Karpas-422 (cell line): ENCODE measurements at places on chromosomes 16 and 17. TPM values are rescaled to one million over a fixed set of nuclear protein-coding genes. Genes with fewer than 3 reads are reported as not detected.

- no peak overlapping the region for H3K27ac ChIP-seq
- peaks cover 20% of the 10 kb centered on the region; the same call in 1 of the 2 replicates for H3K36me3 ChIP-seq
- no peak overlapping the region for H3K4me3 ChIP-seq
Observed at GRCh38 chr17:82246365-82247181, 17.7 kb downstream of the SLC16A3 start.

DNA sequence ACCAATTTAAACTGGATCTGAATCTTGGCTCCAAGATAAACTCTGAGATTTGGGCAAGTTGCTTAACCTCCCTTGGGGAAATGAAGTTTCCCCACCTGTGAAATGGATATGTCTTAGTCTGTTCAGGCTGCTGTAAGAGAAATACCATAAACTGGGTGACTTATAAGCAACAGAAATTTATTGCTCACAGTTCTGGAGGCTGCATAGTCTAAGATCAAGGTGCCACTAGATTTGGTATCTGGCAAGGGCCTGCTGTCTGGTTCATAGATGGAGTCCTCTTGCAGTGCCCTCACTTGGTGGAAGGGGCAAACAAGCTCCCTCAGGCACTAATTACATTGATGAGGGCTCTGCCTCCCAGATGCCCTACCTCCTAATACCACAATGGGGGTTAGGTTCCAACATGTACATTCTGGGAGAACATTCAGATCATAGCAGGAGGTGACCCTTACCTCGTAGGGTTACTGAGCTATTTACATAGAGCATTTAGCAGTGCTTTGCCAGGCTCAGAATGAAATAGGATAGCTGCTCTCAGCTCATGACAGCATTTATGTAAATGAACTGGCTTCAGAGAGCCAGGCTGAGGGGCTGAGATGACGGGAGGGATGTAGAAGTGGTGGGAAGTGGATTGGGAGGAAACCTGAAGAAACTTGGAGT is 83.9 kb downstream of the SPECC1 start:
- no peaks in the 10 kb centered on the region for H3K27me3 ChIP-seq
- DNase-seq: no peak
- H3K4me1 ChIP-seq: no peaks in the 10 kb centered on the region
- H3K4me3 ChIP-seq: no peak overlapping the region
- no peaks in the 10 kb centered on the region for H3K36me3 ChIP-seq
- H3K27ac ChIP-seq: no peak overlapping the region

DNA sequence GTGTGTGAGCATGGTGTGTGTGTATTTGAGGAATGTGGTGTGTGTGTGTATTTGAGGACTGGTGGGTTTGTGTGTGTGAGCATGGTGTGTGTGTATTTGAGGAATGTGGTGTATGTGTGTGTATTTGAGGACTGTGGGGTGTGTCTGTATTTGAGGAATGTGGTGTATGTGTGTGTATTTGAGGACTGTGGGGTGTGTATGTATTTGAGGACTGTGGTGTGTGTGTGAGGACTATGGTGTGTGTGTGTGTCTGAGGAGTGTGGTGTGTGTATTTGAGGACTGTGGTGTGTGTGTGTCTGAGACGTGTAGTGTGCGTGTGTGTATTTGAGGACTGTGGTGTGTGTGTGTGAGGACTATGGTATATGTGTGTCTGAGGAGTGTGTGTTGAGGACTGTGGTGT is 18.0 kb upstream of the CACNG1 start:
- no peak for DNase-seq
- no peaks in the 10 kb centered on the region for H3K36me3 ChIP-seq
- H3K27me3 ChIP-seq: no peaks in the 10 kb centered on the region
- no peak overlapping the region for H3K4me3 ChIP-seq
- no peak overlapping the region for H3K27ac ChIP-seq

DNA sequence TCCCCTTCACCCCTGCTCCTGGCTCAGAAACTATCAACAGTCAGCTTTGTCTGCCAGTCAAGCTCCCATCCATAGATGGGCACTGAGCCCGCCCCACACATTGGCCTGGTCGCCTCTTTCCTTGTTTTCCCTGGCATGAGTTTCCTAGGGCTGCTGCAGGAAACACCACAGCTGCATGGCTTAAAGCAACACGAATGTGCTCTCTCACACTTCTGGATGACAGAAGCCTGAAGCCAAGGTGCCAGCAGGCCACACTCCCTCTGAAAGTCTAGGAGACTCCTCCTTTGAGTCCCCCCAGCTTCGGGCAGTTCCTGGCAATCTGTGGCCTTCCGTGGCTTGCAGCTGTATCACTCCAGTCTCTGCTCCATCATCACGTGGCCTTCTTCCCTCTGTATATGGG is 69.9 kb downstream of the TBC1D16 start:
- no peak for DNase-seq
- no peak overlapping the region for H3K4me3 ChIP-seq
- no peaks in the 10 kb centered on the region for H3K36me3 ChIP-seq
- no peaks in the 10 kb centered on the region for H3K27me3 ChIP-seq
- H3K4me1 ChIP-seq: no peaks in the 10 kb centered on the region

GRCh38 chr16:54927125-54928015 is 3.3 kb upstream of the IRX5 start:
- H3K36me3 ChIP-seq: no peaks in the 10 kb centered on the region
- H3K27ac ChIP-seq: no peak overlapping the region
- H3K4me3 ChIP-seq: peak overlapping the region; percentile 63
- no peaks in the 10 kb centered on the region for H3K27me3 ChIP-seq
- H3K4me1 ChIP-seq: peaks cover 32% of the 10 kb centered on the region
- peak; percentile 24 for DNase-seq

GRCh38 chr16:3950343-3951193 is 70.1 kb upstream of the CREBBP start:
- H3K4me3 ChIP-seq: no peak overlapping the region
- no peak overlapping the region for H3K27ac ChIP-seq
- H3K36me3 ChIP-seq: no peaks in the 10 kb centered on the region

DNA sequence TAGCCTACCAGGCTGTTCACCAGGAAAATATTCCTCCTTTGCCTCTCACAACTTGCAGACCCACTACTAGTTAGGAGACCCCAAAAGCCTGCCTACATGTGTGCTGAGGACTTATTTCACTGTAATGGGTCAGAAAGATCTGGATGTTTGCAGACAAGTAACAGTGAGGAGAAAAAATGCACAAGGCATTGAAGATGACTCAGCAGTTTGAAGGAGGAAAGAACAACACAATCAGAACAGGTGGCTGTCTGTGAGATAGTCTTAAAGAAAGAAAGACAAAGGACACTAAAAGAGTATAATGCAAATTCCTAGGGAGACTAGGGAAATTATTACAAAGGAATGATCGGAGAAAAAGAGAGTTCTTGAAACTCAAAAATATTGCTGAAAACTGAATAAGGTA is 69.0 kb downstream of the ANKFN1 start:
- no peak for DNase-seq
- H3K4me3 ChIP-seq: no peak overlapping the region
- no peak overlapping the region for H3K27ac ChIP-seq
- no peaks in the 10 kb centered on the region for H3K4me1 ChIP-seq

GRCh38 chr16:58264961-58265479 is 29.8 kb downstream of the PRSS54 start:
- no peaks in the 10 kb centered on the region for H3K27me3 ChIP-seq
- H3K4me1 ChIP-seq: peaks cover 4% of the 10 kb centered on the region
- DNase-seq: no peak
- no peaks in the 10 kb centered on the region for H3K36me3 ChIP-seq
- no peak overlapping the region for H3K27ac ChIP-seq
- no peak overlapping the region for H3K4me3 ChIP-seq

DNA sequence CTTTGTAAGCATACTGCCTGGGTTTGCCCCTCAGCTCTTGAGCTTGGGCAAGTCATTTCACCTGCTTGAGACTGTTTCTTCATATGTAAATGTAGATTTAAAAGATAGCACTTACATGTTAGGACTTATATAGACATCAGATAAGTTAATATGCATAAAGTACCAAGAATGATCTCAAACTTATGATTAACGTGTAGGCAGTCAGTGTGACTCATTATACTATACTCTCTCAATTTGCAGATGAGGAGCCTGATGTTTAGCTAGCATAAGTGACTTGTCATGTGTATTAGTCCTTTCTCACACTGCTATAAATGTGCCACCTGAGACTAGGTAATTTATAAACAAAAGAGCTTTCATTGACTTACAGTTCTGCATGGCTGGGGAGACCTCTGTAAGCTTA is 690.5 kb downstream of the KCNJ2 start:
- DNase-seq: no peak
- H3K36me3 ChIP-seq: no peaks in the 10 kb centered on the region
- H3K4me1 ChIP-seq: no peaks in the 10 kb centered on the region
- H3K27ac ChIP-seq: no peak overlapping the region

DNA sequence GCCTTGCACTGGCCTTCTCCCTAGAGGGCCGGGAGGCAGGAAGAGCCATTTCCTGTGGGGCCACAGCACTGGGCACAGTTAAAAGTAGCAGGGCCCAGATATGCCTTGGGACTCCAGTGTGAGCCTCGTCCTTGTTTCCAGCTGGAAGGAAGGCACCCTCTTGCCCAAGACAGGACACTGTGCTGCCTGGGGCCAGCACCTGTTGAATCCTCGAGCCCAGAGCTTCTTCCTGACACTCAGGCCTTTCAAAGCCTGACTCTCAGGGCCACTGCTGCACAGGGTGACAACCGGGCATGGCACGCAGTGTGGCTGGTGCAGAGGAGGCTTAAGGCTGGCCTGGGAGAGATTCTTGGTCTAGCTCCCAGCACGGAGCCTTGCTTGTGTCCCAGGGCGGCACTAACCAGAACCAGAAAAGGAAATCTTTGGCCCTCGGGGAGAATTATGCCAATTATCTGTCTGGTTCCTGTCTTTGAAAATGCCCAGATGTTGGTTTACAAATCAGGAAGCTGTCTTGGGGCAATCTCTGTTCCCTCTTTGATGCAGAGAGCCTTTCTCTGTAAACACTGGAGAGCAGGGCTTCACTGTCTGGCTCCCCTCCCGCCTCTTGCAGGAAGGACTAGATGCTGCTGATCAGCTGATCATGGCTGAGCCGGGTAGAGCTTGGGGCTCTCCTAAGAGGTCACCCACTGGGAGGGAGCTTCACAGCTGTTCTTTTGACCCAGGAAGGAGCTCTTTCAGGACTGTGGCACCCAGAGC is 11.1 kb downstream of the LDHD start:
- no peaks in the 10 kb centered on the region for H3K36me3 ChIP-seq
- H3K4me1 ChIP-seq: peaks cover 38% of the 10 kb centered on the region
- no peak overlapping the region for H3K4me3 ChIP-seq
- no peak overlapping the region for H3K27ac ChIP-seq
- peak; percentile 54 for DNase-seq

DNA sequence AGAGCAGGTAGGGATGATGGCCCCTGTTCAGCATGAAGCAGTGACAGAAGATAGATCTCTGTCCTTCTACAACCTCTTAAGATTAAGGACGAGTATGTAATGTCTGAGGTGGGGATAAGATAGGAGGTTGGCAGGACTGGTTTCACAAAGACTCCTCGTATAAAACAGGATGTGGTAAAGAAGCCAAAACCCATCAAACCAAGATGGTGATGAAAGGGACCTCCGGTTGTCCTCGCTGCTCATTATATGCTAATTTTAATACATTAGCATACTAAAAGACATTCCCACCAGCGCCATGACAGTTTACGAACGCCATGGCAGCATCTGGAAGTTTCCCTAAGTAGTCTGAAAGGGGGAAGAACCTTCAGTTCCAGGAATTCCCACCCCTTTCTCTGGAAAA is 27.3 kb downstream of the MIS12 start:
- no peaks in the 10 kb centered on the region for H3K4me1 ChIP-seq
- no peaks in the 10 kb centered on the region for H3K27me3 ChIP-seq
- H3K27ac ChIP-seq: no peak overlapping the region
- no peaks in the 10 kb centered on the region for H3K36me3 ChIP-seq

GRCh38 chr16:23288726-23289512 is 13.2 kb upstream of the SCNN1B start:
- H3K4me3 ChIP-seq: no peak overlapping the region
- H3K4me1 ChIP-seq: no peaks in the 10 kb centered on the region
- H3K27me3 ChIP-seq: no peaks in the 10 kb centered on the region
- DNase-seq: no peak
- H3K36me3 ChIP-seq: no peaks in the 10 kb centered on the region

DNA sequence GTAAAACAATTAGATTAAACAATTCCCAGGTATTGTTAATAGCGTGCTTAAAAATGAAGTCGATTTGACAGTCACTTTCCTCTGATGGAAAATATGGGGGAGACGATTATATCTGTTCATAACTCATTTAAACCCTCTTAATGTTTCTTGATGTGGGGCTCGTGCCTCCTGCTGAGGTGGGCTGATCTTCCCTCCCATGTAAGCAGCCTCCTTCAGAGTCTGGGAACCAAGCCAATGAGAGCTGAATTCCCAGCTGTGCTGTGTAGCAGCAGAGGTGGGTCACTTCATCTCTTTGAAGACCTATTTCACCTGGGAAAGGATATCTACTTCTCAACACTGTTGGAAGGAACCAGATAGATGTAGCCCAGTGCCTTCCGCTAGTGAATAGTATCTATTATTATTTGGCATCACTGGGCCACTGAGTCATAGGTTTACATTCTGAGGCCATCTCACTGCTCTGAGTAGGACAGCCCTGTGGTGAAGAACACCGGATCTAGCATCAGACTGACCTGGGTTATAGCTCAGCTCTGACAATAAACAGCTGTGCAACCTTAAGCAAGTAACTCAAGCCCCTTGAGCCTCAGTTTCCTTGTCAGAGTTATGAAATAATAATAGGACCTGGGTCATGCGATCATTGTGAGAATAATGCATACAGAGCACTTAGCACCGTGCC is 85.3 kb upstream of the C16orf82 start:
- H3K27ac ChIP-seq: no peak overlapping the region
- H3K4me3 ChIP-seq: no peak overlapping the region
- no peak for DNase-seq
- no peaks in the 10 kb centered on the region for H3K4me1 ChIP-seq

- H3K4me1 ChIP-seq: peaks cover 32% of the 10 kb centered on the region
- no peaks in the 10 kb centered on the region for H3K27me3 ChIP-seq
- no peak for DNase-seq
- no peak overlapping the region for H3K4me3 ChIP-seq
- no peak overlapping the region for H3K27ac ChIP-seq
- no peaks in the 10 kb centered on the region for H3K36me3 ChIP-seq
Observed at GRCh38 chr16:78957317-78958100, 643.0 kb downstream of the MAF start.

- H3K4me1 ChIP-seq: no peaks in the 10 kb centered on the region
- peaks cover 11% of the 10 kb centered on the region for H3K36me3 ChIP-seq
- no peaks in the 10 kb centered on the region for H3K27me3 ChIP-seq
- no peak overlapping the region for H3K27ac ChIP-seq
- DNase-seq: peak; percentile 93
- H3K4me3 ChIP-seq: no peak overlapping the region
Observed at GRCh38 chr17:40026816-40027613, 11.8 kb downstream of the CSF3 start.

CHD9NB gene
- total RNA-seq: not detected in 2 replicates

ABCC6 gene
- not detected in 2 replicates for total RNA-seq

EVPLL gene
- not detected in 2 replicates for total RNA-seq

FOXF1 gene
- not detected in 2 replicates for total RNA-seq

HOXB6 gene
- 0.48 and 0.65 TPM in 2 replicates for total RNA-seq

TEX19 gene
- 0.34 and 2.3 TPM in 2 replicates for total RNA-seq

ANKS4B gene
- total RNA-seq: not detected in 2 replicates

GSPT1 gene
- total RNA-seq: 66.5 and 80.2 TPM in 2 replicates

HS3ST3A1 gene
- not detected in 2 replicates for total RNA-seq
